ENCODE measurements at places on chromosomes 6 and 20.

- no peak for DNase-seq
Measured at GRCh38 chr6:20840675-20841074, 306.4 kb downstream of the CDKAL1 start.

- DNase-seq = no peak
Measured at GRCh38 chr20:25327521-25328235, 63.0 kb downstream of the ABHD12 start.

DNA sequence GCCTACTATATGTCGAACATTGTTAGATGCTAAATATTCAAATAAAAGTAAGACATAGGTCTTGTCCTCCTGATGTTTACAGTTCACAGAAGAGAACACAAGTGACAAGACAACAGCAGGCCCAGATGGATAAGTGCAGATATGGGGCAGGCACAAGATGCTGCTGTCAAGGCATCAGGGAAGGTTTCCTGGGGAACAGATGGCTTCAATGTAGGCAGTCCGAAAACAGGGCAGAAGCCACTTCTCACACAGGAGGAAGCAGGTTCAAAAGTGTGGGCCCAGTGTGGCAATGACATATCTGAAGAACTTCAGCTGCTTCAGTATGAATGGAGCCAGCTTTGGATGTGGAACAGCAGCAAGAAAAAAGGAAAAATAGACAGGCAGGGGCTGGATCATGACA, 32.5 kb downstream of the HLA-DPB1 start:
- DNase-seq = no peak

DNA sequence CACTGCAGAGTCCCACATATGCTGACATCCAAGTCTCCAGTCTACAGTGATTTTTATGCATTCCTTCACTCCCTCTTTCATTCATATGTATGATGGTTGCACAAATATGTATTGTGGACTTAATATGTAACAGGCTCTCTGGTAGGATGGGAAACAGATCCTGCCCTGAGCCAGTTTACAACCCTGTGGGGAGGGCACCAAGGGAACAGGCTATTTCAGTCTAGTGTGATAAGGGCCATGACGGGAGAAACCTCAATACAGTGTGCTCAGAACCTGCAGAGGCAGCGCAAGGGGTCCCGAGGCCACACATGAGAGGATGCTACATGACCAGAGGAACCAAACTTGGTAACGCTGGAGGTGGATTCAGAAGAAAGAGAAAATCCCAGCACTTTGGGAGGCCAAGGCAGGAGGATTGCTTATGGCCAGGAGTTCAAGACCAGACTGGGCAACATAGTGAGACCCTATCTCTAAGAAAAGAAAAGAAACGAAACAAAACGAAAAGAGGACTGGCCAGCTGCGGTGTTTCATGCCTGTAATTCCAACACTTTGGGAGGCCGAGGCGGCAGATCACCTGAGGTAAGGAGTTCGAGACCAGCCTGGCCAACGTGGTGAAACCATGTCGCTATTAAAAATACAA, 249.8 kb upstream of the JARID2 start:
- DNase-seq = no peak

DNA sequence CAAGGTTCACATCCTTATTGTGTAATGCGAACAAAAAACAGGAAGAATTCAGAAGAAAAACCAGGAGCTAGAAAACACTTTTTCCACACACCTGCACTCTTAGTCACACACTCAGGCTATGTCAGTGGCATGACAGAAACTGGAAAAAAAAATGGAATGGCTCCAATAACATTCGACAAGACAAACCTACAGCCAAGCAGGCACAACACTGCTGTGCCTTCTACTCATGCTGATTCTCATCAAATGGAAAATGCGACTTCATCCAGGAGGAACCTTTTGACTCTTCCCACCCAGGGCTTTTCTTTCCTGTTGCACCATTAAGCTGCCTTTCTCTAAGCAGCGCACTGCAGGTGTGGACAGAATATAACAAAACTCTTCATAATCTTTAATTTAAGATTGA, 163.2 kb upstream of the BTBD3 start:
- DNase-seq = no peak
